ENCODE measurements at places on chromosomes 1 and 21.

DNA sequence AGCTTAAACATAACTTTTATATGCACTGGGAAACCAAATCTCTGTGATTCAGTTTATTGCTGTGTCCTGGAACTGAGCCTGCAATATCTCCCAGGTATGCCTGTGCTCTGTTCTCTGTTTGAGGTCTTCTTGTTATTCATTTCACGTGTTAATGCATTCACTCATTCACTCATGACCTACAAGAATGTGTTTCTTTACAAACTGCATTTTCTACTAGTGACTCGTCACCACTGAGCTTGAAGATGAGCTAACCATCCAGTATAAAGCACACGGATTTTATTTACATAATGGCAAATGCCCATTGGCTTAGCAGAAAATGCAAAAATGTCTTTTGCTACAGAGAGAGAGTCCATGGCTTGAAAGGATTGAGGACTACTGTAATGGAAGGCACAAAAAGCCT lies 75.0 kb upstream of the DUSP10 start:
- peak; percentile 95 for DNase-seq

DNA sequence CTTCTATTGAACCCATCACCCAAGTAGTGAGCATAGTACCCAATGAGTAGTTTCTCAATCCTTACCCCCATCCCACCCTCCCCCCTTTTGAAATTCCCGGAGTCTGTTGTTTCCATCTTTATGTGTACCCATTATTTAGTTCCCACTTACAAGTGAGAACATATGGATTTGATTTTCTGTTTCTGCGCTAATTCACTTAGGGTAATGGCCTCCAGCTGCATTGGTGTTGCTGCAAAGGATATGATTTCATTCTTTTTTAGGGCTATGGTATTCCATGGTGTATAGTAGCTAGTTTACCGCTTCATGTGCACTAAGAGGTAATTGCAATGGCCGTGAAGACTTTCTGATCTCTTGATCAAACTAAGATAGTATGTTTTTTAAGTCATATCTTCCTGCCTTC lies 107.5 kb upstream of the SERTAD4 start:
- peak; percentile 40 for DNase-seq

DNA sequence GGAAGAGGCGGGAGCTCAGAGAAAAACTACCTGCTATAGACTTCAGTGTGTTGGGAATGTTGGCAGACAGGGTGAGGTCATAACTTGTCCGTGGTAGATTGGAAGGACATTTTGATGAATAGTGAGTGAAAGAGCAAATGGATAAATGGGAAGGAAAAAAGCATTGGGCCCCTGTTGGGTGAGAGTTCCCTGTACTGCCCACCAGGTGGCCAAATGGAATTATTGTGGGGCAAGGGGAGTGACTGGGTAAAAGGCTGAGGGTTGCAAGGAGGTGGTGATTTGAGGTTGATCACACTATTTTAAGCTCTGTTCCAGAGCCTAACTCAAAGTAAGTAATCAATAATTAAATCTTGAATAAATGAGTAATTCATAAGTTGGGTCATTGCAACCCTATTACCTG lies 60.4 kb downstream of the MRPS6 start:
- DNase-seq: no peak

DNA sequence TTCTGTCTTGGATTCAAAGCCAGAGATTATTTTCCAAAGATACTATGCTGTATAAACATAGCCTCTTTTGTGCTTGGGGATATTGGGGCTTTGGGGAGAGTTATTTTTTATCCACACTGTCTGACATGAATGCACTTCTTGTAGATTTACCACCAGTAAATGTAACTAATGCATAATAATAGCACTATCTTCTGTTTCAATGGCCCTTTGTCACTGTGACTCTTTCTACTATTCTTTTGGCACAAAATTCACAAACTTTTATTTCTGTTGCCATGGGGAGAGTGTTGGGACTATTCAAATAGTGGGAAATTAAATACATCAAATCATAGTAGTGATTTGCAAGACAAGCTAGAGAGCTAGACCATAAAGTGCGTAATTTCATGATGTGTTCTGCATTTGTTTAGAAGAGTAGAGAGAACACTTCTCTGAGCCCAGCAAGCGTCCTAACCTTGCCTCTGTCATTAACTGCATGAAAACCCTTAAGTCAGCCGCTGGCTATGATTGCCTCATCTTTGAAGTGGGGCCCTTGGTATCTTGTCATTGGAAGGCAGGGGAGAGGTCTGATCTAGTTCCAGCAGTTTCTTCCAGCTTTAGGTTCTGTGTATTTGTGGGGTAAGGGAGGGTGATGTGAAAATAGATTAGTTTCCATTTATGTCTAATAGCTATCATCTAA lies 154.4 kb downstream of the HHAT start:
- DNase-seq: no peak

- DNase-seq: peak; percentile 63
These were observed 49.8 kb downstream of the EPHB2 start for GRCh38 chr1:22760455-22760854.

- no peak for DNase-seq
These were observed 51.8 kb downstream of the ANGPTL1 start for GRCh38 chr1:178819123-178819522.

DNA sequence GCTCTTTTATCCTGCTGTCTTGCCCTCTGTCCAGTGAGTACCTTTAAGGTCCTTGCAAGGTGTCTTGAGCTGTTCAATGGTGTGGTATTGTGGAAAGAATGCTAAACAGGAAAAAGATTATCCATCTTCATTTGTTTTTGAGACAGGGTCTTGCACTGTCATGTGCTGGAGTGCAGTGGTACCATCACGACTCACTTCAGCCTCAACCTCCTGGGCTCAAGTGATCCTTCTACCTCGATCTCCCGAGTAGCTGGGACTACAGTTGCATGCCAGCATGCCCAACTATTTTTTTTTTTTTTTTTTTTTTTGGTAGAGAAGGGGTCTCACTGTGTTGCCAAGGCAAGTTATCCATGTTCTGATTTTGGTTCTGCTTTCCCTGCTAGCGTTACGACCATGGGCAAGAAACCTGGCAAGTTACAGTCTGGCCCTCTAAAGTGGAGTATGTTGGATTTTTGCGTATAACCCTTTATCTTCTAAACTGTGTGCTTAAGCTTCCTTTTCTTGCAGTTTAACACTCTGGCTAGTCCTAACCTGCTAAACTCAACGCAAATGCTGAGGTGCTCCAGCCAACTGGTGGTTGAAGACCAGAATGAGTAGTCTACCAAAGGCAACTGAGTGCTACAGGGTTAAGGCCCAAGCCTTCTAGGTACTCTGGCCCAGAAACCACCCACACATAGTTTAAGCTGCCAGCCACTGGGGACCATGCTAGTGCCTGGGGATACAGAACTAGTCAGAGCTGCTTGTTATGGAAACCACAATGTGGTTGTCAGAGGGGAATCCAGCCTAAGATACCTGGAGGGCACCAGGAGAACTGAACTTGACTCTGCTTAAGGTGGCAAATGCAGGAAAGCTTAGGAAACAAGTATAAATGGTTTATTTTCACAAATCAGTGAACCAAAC lies 7.9 kb downstream of the RPL11 start:
- DNase-seq: no peak

GRCh38 chr1:64712049-64712448 lies 32.8 kb upstream of the RAVER2 start:
- DNase-seq: no peak

DNA sequence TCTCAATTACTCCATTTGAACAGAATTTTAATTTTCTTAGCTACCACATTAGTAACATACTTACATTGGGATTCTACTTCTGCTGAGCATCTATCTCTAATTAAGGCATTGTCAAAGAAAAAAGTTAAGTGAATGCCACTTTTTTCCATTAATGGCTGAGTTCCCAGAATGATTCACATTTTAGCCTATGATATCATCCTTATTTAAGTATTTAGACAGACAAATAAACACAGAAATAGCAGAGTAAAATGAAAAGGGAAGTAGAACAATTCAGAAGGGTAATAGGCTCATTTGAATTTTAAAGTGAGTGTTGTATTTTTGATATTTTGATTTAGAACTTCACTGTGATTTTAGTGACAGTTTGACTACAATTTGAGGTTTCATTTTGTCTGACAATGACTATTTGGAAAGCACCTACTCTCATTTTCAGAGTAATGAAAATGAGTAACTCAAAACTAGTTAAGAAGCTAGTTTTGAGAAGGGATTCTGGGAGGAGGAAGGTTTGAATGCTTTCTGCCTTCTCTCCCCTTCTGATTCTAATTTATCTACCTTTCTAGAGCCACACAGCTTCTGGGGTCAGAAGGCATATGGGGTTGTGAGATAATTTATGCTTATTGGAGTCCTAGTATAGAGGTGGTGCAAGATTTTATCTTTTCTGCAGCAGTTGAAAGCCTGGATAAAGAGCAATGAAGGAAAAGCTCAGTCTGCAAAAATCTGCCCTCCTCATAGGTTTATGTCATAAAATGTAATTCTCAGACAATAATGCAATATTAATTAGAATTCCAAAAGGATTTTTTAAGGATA lies 15.5 kb downstream of the LYPLAL1 start:
- DNase-seq: peak; percentile 65

GRCh38 chr1:80248886-80249285 lies 1242.4 kb upstream of the ADGRL4 start:
- peak; percentile 57 for DNase-seq

- no peak for DNase-seq
These were observed 47.6 kb upstream of the GJA5 start for GRCh38 chr1:147808025-147808424.

DNA sequence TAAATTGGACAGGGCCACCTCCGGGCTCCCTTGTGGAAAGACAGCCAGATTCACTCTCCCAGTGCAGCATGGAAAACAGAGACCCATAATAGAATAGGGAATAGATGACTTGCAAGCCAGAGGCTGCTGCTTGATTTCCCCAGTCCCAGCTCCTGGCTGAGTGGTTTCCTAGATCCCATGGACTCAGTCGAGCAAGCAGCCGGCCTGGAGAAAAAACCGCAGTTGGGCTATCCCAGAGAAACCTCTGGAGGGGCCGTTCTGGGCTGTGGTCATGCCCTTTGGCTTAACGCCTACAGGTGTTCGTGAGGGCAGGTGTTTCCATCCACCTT lies 61.7 kb downstream of the ELK4 start:
- no peak for DNase-seq

Data from HCEC 1CT (cell line).